Activated T-cell treated with anti-CD3 and anti-CD28 coated beads, Interleukin-2, amount 50 U/mL, for 24 hours (primary cell): ENCODE measurements at places on chromosomes 7 and 10.

GRCh38 chr7:16627236-16627635, 18.3 kb downstream of the ANKMY2 start:
- DNase-seq: no peak

GRCh38 chr10:29202386-29202940, 86.4 kb upstream of the LYZL1 start:
- DNase-seq: no peak

GRCh38 chr7:90999989-91000979, 263.9 kb upstream of the FZD1 start:
- DNase-seq: no peak

- no peak for DNase-seq
Measured at GRCh38 chr10:1491901-1492300, 245.4 kb downstream of the ADARB2 start.

GRCh38 chr7:149085866-149086265, 4.7 kb downstream of the ZNF786 start:
- no peak for DNase-seq

- no peak for DNase-seq
Measured at GRCh38 chr7:17713584-17713983, 226.7 kb downstream of the SNX13 start.

DNA sequence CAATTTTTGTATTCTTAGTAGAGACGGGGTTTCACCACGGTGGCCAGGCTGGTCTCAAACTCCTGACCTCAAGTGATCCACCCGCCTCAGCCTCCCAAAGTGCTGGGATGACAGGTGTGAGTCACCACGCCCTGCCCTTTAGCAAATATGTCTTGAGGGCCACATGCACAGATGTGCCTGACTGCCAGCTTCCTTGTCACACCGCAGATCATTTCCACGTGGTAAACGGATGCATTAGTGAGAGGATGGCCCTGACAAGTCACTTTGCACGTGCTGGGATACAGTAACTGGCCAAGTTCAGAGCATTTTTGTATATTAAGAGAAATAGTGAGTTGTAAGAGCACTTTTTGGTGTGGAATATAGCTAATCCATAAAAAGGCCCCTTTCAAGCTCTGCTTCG, 44.3 kb upstream of the FAM180A start:
- DNase-seq: no peak

GRCh38 chr7:106216517-106216922, 68.3 kb downstream of the NAMPT start:
- DNase-seq: no peak

GRCh38 chr7:63008366-63008765, 990.3 kb upstream of the ZNF722 start:
- DNase-seq: no peak

- no peak for DNase-seq
Measured at GRCh38 chr7:30327813-30328212, 43.4 kb downstream of the ZNRF2 start.

DNA sequence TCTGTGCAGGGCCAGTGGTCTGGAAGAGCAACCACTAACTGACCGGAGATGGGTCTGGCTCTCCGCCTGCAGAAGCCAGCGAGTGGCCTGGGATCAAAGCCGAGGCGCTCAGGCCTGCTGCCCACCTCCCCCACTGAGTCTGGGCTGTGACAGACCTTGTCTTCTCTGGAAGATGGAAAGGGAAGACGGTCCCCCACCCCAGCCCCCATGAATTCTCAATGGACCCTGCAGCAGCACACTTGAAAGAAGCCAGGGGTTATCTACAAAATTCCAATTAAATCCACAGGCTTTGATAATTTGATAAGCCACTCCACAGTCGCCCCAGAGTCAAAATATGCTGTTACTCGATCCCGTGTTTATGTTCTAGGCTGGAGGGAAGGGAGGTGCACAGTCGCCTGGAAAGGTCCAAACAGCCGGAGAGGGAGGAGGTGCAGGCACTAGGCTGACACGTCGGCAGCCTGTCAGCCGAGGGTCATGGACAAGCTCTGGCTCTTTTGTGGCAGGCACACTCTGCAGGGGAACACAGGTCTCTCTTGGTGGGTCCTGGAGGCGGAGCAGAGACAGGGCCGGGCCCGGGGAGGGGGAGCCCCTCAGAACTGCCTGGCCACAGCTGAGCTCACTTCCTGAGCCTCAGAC, 134.9 kb downstream of the SH3PXD2A start:
- DNase-seq: no peak

GRCh38 chr10:122232769-122233168, 38.3 kb upstream of the BTBD16 start:
- no peak for DNase-seq

DNA sequence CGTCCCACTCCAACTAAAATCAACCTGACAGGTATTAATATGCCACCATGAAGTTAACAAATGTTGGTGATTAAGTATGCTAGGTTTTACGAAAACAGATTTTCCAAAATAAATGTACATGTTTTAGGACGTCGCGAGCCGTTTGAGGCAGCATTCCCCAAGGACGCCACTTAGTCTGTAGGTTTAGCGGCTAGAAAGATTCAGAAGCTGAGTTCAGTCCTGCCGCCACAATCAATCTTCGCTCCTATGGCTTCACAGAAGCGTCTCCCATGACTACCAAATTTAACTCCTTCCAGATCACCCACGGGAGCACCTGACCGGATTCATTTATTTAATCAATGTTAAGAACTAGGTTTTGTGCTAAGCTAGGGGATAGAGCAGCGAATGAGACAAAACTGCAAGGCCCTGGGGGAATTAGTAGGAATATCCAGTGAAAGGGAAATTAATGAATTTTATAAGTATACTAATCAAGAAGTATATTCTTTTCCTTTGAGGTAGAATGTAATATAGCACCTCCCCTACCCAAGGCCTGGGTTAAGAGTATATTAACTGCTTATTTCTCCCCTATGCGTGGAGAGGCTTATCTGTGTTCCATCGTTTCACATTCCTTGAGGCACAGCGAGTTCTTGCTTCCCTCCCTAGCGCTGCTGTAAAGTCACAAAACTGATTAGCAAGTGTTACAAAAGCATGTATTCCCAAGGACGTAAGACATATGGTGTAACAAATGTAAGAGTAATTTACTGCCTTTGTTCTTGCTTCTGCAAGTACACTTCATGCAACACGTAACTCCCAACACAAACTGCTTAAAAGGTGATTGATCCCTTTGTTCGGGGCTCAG, 994 bp upstream of the CYP51A1 start:
- DNase-seq: no peak

DNA sequence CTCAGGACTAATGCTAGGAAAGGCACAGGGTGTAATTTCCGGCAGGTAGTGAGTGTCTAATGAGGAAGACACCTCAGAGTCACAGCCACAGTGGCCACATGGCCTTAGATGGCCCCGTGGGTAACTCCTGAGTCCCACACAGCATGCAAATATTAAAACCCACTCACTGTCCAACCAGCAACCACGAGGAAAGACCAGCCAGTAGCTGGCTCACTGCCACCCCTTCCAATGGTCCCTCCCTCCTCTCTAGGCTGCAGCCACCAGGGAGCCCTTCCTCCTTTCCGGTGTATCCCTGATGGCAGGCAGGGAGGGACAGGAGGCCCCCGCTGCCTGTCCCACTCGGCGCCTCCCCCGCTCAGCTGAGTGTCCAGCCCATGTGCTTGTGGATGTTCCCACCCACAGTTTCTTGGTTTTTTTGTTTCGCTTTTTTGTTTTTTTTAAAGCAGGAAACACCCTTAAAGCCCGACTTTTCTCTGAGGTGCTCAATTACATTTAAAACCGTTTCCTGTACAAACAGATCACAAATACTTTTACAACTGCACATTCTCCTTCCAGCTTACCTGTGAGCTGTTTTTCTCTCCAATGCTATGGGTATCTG, 9.2 kb downstream of the BNIP3 start:
- DNase-seq: peak; percentile 57

- DNase-seq: no peak
Measured at GRCh38 chr10:11339660-11340059, 271.8 kb downstream of the USP6NL start.

DNA sequence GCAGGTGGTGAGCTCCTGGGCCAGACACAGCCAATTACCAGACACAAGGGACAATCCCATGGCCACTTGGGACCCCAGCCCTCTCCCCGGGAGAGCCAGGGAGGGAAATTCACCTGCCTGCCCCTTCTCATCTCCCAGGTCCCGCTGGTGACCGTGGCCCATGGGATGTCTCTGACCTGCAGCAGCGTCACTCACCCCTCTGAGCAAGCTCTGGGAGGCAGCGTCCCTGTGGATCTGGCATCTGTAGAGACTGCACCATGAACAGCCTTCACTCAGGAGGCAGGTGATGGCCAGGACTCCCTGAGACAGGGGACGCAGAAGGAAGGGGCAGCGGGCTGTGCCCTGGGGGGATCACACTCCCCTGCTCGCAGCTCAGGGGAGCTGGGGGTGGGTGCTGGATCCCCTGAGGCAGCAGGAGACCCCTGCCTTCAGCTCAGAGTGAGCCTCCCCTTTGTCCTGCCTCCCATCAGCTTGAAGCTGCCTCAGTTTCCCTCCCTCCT, 90.8 kb downstream of the FOXL3 start:
- DNase-seq: peak; percentile 47

GRCh38 chr7:42237811-42238541, 967 bp upstream of the GLI3 start:
- peak; percentile 30 for DNase-seq

DNA sequence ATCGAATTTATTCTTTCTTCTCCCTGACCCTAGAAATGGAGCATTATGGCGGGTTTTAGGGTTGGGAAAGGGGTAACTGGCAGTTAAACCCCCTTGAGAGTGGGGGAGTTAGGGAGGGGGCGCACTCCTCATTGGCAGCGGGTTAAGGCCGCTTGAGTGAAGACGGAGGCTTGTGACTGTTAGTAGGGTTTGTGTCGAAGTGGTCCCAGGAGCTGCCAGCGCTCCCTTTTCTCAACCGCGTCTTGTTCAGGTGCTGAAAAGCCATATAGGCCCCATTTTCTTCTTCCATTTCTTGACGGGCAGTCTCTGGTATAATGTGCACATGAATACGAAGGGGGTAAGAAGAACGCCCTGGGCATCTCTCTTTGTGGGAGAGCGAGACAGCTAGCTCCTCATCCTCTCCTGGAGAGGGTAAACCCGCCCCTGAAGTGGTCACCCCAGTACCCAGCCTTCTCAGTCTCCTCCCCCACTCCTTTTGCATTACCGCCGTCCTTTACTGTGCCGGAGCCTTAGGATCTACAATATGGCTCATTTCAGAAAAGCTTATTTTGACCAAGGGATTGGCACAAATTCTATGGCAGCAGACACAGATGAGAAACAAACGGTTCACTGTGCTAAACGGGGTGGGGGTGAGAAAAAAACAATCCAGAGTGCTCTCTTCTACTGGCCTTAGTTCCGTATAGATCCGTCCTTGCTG, 836 bp downstream of the KMT2E start:
- peak; percentile 68 for DNase-seq

GRCh38 chr7:121876656-121877500, 3.9 kb downstream of the PTPRZ1 start:
- DNase-seq: no peak

- no peak for DNase-seq
Measured at GRCh38 chr10:58817201-58817846, 304.7 kb downstream of the BICC1 start.

GRCh38 chr7:46205478-46205877, 284.4 kb upstream of the IGFBP3 start:
- no peak for DNase-seq

- no peak for DNase-seq
Measured at GRCh38 chr7:41559426-41559825, 143.5 kb downstream of the INHBA start.

- DNase-seq: no peak
Measured at GRCh38 chr10:119222537-119222936, 15.2 kb downstream of the GRK5 start.

GRCh38 chr10:32605787-32606186, 159.8 kb downstream of the CCDC7 start:
- DNase-seq: no peak

GRCh38 chr10:69377933-69378332, 38.8 kb downstream of the TACR2 start:
- no peak for DNase-seq

GRCh38 chr7:43701500-43701854, 27.8 kb downstream of the COA1 start:
- no peak for DNase-seq

DNA sequence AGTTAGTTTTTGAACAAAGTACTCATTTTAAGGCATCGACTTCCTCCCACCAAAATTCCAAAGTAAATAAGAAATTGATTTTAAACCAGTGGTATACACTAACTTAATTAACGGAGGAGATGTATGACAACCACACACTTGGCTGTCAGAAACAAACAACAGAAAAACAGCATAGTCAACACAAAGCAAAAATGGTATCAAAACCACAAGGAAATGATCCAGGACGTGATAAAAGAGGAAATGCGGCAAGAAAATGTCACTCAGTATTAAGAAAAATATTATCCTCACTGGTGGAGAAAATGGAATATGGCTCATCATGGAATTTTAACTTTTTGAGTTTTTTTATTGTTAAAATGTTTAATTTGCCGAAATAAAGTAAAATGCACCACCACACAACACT, 17.5 kb downstream of the KIAA1549 start:
- no peak for DNase-seq

DNA sequence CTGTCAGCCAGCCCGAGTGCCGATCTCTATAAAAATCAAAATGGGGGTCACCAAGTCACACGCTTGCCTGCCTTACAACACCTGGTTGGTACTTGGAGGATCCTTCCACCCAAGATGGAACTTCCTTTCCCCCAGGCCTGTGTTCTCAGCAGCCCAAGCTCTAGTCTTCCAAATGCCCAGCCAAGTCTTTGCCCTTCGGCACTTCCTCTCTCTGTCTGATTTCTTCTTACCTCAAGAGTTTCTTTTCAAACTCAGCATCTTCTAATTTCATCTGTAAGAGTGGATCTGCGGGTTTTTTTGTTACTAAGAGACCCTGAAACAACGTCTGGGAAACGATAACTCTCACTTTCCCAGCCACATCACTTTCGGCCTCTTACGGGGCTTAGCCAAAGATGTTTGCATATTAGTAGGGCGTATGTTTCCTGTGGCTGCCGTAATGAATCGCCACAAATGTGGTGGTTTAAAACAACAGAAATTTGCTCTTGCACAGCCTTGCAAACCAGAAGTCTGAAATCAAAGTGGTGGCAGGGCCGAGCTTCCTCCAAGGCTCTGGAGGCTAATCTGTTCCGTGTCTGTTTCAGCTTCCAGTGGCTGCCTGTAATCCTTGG, 219.9 kb downstream of the TCF7L2 start:
- no peak for DNase-seq
